ENCODE measurements at places on chromosomes 4 and X. TPM values are rescaled to one million over a fixed set of nuclear protein-coding genes. Genes with fewer than 3 reads are reported as not detected.

DNA sequence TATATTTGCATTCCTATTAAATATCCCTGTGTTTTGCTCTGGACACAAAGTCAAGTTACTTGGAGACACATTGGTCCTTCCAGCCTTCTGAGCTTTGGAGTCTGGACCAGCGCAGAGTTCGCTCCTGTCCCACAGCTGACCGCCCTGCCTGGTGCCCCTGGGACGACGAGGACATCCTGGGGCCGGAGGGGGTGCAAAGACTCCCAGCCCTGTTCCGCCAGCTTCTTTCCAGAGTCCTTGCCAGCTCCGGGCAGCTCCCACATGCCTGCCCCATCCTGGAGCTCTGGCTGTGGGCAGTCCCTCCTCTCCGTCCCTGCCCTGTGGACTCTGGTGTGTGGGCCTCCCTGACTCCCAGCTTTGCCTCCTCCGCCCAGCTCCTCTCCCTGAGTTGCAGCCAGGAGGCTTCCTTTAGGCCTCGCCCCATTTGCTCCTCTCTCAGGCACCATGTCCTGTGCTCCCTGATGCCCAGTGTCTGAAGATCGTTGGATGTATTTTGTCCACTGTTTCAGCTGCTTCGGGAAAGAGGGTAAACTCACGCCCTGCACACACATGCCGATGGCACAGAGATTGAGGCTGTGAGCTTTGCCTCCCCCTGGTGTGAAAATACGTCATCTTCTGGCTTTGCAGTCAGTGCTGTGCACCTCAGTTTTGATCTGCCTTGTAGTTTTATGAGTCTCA lies 4.9 kb upstream of the PCGF3 start:
- DNase-seq = no peak

GRCh38 chrX:110178179-110178865 lies 139.6 kb downstream of the AMMECR1 start:
- DNase-seq = no peak

TEX11 gene
- not detected for total RNA-seq

DNA sequence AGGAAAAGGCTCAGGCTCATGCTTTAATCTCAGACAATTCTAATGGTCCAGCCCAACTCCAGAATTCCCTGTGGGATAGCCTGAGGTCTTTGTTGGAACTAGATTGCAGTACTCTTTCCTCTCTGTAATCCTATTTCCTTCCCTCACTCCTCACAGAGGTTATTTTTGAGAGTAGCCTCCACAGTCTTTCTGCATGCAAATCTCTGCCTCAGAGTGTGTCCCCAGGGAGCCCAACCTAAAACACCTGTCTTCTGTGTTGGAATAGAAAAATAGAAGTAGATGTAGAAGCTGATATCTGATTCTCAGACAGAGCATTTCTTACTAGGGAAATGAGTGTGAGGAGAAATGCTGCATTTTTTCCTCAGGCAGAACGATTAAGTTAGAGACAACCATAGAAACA lies 915.5 kb upstream of the EPHA5 start:
- no peak for DNase-seq

DNA sequence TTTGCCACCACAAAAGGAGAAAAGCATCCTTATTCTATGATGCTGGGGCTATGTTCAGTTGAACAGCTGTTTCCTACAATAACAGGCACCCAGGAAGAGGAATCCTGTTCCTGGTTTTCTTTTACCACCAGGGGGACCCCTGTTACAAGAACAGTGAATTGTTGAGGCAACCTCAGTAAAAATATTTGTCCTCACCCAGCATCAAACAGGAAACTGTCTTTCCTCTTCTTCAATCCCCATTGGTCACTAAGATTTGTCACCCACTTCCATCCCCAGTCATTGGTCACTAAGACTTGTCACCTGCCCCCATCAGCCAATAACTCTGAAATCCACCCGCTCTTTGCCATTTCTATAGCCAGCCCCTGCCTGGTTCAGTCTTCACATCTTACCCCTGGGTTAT lies 143.5 kb upstream of the GALNT7 start:
- peak; percentile 47 for DNase-seq

DNA sequence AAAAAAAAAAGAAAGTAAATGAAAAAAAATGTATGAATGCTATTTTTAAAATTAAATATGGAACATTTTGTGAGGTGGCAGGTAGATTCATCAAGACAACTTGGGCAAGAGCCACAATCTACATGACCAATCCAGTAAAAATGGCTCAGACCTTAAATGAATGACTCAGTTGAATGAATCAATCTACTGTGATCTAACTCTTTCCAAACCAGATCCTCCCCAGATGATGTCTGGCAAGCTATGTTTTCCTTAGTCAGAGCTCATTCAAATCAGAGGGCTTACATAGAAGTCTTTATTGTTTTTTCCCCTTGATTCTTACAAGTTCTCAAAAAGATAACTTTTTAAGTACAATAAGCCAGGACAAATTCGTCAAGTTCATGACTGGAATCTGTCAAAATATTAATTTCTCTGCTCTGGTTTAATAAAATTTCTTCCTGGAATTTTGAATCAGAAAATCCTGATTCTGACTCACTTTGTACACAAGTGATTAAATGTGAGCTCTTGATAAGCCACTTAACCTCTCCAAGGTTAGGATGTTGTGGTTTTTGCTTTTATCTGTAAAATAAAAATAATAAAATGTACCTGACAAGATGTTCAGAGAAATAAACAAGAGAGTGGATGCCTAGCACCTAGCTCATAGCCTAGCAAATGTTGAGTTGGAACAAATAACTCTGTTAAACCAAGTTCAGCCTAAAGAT lies 105.6 kb upstream of the SMIM31 start:
- DNase-seq = no peak
